ENCODE measurements at places on chromosomes 11 and 22. TPM values are rescaled to one million over a fixed set of nuclear protein-coding genes. Genes with fewer than 3 reads are reported as not detected.

Gene CWC15
- total RNA-seq = 39.8 TPM

Gene GLB1L3
- total RNA-seq = 0.82 TPM

- no peak overlapping the region for H3K4me3 ChIP-seq
- no peaks in the 10 kb centered on the region for H3K27me3 ChIP-seq
- peak; percentile 52 for DNase-seq
- H3K36me3 ChIP-seq = peaks cover 34% of the 10 kb centered on the region
- no peak overlapping the region for H3K27ac ChIP-seq
Measured at GRCh38 chr11:117381481-117382387, 54.1 kb downstream of the CEP164 start.

DNA sequence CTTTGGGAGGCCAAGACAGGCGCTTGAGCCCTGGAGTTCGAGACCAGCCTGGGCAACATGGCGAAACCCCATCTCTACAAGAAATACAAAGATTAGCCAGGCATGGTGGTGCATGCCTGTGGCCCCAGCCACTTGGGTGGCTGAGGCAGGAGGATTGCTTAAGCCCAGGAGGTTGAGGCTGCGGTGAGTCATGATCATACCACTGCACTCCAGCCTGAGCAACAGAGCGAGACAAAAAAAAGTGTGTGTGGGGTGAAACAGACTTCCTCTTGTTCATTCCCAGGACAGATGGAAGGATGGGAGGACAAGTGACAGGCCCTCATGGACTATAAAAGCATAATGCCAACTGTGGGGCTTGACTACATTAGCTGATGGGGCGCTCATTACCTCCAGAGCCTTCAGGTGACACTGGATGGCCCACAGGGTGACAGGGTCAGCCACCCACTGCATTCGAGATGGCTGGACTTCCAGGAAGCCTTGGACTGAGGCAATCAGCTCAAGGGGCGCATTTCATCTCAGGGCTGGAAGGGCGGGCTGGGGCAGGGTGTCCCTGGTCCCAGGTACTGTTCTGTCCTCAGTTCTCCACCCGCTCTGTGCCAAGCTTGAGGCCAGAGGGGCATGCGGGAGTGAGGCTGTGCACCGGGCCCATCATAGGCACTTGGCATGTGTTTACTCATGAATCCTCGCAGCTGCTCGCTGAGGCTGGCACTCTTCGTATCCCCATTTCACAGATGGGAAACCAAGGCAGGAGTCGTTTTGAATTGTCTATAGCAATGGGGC lies 12.5 kb downstream of the NPTXR start:
- no peaks in the 10 kb centered on the region for H3K4me1 ChIP-seq
- H3K4me3 ChIP-seq = no peak overlapping the region
- no peaks in the 10 kb centered on the region for H3K27me3 ChIP-seq
- H3K36me3 ChIP-seq = no peaks in the 10 kb centered on the region
- H3K27ac ChIP-seq = no peak overlapping the region

Gene KCNQ1
- total RNA-seq = 3.8 TPM

Gene ESAM
- 4.6 TPM for total RNA-seq

DNA sequence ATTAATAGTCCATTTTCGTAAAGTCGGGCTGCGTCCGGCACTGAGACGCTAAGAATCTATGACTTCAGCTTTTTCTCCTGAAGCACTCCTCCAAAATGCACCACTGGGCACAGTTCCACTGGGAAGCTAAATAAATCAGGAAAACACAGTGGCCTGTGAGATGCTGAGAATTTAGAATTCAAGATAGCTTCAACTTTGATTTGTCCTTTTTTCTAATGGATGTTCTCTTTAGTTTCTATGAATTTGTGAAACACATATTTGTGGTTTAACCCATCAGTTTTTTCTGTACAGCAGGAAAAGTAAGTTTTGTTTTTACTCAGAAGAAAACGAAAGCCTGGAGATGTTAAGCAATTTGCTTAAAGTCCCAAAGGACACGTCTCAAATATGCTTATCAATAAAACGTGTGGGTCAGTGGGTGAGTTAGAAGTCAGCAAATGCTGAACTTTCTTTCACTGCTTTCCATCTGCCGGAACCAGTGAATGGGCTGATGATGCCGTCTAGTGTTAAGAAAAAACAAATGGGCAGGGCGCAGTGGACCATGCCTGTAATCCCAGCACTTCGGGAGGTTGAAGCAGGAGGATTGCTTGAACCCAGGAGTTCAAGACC lies 40.7 kb upstream of the CLMP start:
- peaks cover 47% of the 10 kb centered on the region for H3K4me1 ChIP-seq
- peak; percentile 71 for DNase-seq
- H3K27ac ChIP-seq = peak overlapping the region; percentile 6
- H3K27me3 ChIP-seq = no peaks in the 10 kb centered on the region

DNA sequence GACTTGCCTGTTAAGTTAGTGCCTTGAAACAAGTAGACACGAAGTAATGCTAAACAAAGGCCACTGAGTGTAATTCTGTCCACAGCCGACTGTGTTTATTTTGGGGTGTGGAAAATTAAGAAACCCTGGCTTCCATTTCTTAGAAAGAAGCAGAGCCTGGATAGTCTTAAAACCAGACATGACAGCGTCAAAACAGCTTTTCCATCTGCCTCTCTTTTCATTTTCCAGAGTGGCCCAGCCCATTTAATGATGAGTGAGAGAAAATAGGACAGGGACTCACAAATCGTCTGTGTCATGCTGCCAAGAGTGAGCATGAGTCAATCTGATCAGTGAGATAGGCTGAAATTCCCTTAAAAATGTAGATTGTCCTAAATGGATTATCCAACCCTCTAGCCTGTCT lies 485.9 kb downstream of the JRKL start:
- no peak for DNase-seq
- no peak overlapping the region for H3K4me3 ChIP-seq
- H3K27me3 ChIP-seq = no peaks in the 10 kb centered on the region
- no peak overlapping the region for H3K27ac ChIP-seq
- no peaks in the 10 kb centered on the region for H3K4me1 ChIP-seq

Gene OR5A1
- not detected for total RNA-seq

GRCh38 chr11:2185324-2186085 lies 13.9 kb upstream of the TH start:
- no peak overlapping the region for H3K4me3 ChIP-seq
- DNase-seq = no peak
- no peaks in the 10 kb centered on the region for H3K36me3 ChIP-seq
- H3K27me3 ChIP-seq = peaks cover 44% of the 10 kb centered on the region
- H3K4me1 ChIP-seq = no peaks in the 10 kb centered on the region

DNA sequence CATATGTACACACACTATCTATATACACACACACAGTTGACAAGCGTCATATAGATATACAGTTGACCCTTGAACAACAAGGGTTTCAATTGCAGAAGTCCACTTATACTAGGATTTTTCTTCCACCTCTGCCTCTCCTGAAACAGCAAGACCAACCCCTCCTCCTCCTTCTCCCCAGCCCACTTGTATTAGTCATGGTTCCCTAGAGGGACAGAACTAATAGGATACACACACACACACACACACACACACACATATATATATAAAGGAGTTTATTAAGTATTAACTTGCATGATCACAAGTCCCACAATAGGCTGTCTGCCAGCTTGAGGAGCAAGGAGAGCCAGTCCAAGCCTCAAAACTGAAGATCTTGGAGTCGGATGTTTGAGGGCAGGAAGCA lies 92.9 kb downstream of the DHCR7 start:
- no peaks in the 10 kb centered on the region for H3K27me3 ChIP-seq
- H3K27ac ChIP-seq = no peak overlapping the region
- no peak for DNase-seq
- no peak overlapping the region for H3K4me3 ChIP-seq
- no peaks in the 10 kb centered on the region for H3K4me1 ChIP-seq
- H3K36me3 ChIP-seq = no peaks in the 10 kb centered on the region

Gene MIEF1
- 19.7 TPM for total RNA-seq

Gene MMP7
- total RNA-seq = not detected

GRCh38 chr11:102564110-102564509 lies 33.6 kb upstream of the MMP7 start:
- H3K4me3 ChIP-seq = no peak overlapping the region
- no peak for DNase-seq
- H3K27me3 ChIP-seq = no peaks in the 10 kb centered on the region

Gene STX5
- 37.8 TPM for total RNA-seq

DNA sequence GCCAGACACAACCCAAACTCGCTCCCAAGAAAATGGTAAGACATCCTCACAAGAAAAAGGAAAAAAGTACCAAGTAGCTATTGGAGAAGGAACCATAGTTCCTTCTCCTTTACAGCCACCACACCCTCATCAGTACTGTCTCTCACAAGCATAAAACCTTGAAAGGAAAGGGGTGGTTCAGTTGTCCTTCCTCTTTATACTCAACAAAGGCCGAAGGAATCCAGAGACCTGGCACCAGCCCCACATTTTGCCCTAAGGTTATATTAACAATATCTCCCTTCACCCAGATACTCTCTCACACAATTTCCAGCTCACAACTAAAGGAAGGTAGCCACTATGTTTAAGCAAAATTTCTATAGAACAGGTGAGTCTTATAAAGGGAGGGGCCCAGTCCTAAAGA lies 8.5 kb downstream of the FHIP1B start:
- H3K27me3 ChIP-seq = no peaks in the 10 kb centered on the region
- H3K27ac ChIP-seq = no peak overlapping the region
- no peak for DNase-seq
- peaks cover 16% of the 10 kb centered on the region for H3K4me1 ChIP-seq
- peaks cover 19% of the 10 kb centered on the region for H3K36me3 ChIP-seq
- H3K4me3 ChIP-seq = no peak overlapping the region

DNA sequence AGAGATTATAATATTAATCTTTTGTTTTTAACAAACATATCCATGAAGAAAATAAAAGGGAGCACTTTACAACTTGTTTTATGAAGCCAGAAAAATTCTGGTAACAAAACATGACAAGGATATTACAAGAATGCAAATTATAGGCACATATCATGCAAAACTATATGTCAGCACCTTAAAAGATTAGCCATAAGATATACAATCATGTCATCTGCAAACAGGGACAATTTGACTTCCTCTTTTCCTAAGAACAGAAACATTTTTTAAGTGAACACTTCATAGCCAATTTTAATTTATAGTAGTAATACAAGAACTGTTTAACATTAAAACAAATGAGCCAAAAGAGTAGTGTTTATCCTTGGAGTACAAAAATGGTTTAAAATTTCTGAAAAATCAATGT lies 916.5 kb upstream of the CNTN5 start:
- DNase-seq = no peak
- no peaks in the 10 kb centered on the region for H3K4me1 ChIP-seq
- no peak overlapping the region for H3K27ac ChIP-seq
- H3K27me3 ChIP-seq = no peaks in the 10 kb centered on the region
- no peaks in the 10 kb centered on the region for H3K36me3 ChIP-seq

DNA sequence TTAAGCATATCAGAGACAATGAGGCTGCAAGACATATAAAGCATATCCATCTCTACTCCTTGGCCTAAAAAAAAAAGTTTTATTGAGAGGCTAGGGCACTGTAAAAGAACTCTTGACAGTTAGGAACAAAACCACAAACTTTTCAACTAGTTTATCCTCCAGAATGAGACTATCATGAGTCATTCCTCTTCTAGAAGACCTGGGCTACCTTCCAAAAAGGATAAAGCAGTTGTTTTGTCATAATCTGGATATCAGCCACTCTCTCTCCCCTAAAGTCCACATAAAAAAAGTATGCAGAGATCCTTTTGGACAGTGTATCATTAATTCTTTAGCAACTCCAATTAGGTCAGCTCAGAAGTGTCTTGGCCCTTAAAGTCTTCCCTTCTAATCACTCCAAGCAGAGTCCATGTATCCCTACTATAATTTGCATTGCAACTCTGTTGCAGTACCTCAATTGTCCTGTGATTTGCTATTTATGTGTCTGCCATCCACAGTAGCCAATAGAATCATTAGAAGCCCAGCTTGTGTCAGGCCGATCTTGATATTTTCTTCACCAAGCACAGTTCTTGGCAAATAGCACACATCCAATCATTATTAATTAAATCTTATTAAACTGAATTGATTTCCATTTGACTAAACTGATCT lies 10.4 kb downstream of the OR51T1 start:
- no peak overlapping the region for H3K27ac ChIP-seq
- no peaks in the 10 kb centered on the region for H3K4me1 ChIP-seq
- no peaks in the 10 kb centered on the region for H3K36me3 ChIP-seq

GRCh38 chr11:16722581-16723344 lies 15.7 kb upstream of the C11orf58 start:
- H3K27me3 ChIP-seq = no peaks in the 10 kb centered on the region
- H3K36me3 ChIP-seq = no peaks in the 10 kb centered on the region
- no peak overlapping the region for H3K27ac ChIP-seq

Gene CARD10
- 3.0 TPM for total RNA-seq

GRCh38 chr11:35524780-35525179 lies 636 bp downstream of the PAMR1 start:
- H3K27me3 ChIP-seq = peaks cover 9% of the 10 kb centered on the region
- peak overlapping the region; percentile 33 for H3K4me3 ChIP-seq
- H3K27ac ChIP-seq = no peak overlapping the region

- H3K36me3 ChIP-seq = no peaks in the 10 kb centered on the region
- H3K4me1 ChIP-seq = no peaks in the 10 kb centered on the region
- H3K27ac ChIP-seq = no peak overlapping the region
- H3K27me3 ChIP-seq = no peaks in the 10 kb centered on the region
Measured at GRCh38 chr11:35142481-35143075, 3.6 kb downstream of the CD44 start.

GRCh38 chr11:40280159-40281051 lies 1179.0 kb downstream of the LRRC4C start:
- H3K27ac ChIP-seq = no peak overlapping the region
- peak; percentile 76 for DNase-seq
- no peaks in the 10 kb centered on the region for H3K27me3 ChIP-seq
- no peaks in the 10 kb centered on the region for H3K36me3 ChIP-seq

Data from sigmoid colon (tissue), 7 donors.